ENCODE measurements at places on chromosomes 1 and 21.

GRCh38 chr1:230029244-230029941 lies 37.6 kb upstream of the GALNT2 start:
- DNase-seq, result no peak

DNA sequence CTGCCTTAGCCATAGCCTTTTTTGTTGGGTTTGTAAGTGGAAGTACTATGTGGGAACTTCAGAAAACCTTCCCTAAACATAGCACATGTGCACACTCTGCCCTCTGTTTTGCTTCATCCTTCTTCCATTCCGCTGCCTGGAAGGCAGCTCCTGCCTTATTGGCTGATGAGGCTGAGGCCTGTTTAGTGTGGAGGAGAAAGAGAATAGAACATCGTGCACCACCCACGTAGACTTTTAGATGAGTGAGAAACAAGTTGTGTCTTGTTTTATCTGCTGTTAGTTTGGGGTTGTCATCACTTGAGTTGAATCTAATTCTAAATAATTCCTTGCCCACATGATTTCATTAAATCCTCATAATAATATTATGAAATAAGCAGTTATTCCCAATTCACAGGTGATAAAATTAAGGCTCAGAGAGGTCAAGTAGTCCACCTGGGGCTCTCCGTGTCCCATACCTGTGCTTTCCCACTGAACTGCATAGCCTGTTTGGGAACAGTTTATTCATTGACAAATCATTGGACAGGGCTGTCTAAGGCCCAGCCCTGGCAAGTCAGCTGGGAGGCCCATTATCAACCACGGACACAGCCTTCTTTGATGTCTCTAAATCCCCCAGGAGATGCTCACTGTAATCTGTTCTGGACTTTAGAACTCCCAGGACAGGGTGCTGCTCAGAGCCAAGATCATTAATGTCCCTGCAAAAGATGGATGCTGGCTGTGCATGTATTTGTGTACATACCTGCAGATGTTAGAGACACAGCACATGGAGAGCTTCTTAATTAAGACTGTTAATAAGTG lies 93.0 kb downstream of the ABCA4 start:
- no peak for DNase-seq

DNA sequence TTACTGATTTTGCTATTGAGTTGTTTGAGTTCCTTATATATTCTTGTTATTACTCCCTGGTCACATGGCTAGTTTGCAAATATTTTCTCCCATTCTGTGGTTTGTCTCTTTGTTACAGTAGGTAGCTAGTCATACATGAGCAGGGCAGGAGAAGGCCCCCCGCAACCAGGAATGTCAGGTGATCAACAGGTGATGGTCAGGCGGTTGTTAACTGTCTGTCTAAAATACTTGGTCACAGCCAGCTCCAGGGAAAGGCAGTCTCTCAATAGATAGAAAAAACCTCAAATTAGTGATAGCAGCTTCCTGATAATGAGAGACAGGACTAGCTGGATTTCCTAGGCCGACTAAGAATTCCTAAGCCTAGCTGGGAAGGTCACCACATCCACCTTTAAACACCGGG lies 217.9 kb downstream of the RHOU start:
- no peak for DNase-seq

DNA sequence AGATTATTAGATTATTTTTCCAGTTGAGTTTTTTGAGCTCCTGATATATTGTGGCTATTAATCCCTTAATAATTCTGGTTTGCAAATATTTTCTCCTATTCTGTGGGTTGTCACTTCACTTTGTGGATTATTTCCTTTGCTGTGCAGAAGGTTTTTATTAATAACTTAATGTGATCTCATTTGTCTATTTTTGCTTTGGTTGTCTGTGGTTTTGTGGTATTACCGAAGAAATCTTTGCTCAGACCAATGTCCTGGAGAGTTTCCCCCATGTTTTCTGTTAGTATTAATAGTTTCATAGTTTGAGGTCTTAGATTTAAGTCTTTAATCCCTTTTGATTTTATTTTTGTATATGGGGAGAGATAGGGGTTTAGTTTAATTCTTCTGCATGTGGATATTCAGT lies 7.1 kb upstream of the TBX19 start:
- no peak for DNase-seq

- no peak for DNase-seq
Measured at GRCh38 chr1:247291833-247292561, 36.1 kb downstream of the VN1R5 start.

- no peak for DNase-seq
Measured at GRCh38 chr1:41618066-41618825, 133.8 kb upstream of the EDN2 start.

GRCh38 chr1:9767964-9768668 lies 55.6 kb downstream of the CLSTN1 start:
- DNase-seq, result peak; percentile 27
